ENCODE measurements at places on chromosomes 6 and 20. TPM values are rescaled to one million over a fixed set of nuclear protein-coding genes. Genes with fewer than 3 reads are reported as not detected.

DNA sequence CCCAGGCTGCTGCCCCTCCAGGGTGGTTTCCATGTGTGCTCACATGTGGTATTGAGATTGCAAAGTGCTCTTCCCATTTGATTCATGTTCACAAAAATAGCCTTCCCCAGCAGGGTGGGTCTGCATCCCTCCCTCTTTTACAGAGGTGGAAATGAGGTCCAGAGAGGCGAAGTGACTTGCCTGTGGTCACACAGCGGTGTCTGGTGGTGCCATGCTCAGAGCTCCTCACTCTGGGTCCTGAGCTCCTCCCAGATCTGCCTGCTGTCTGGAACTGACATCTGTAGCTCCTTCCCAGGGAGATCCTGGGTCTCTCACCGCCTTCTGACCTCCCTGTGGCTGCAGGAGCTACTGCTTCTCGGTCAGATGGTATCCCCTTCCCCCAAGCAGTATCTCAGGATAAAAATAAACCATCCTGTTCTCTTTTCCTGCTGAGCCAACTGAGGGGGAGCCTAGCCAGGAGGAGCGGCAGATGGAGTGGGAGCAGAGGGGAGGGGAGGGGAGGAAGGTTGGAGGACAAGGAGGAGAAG is 11.9 kb downstream of the CD40 start:
- peaks cover 4% of the 10 kb centered on the region for H3K4me1 ChIP-seq
- no peak overlapping the region for H3K27ac ChIP-seq
- peak; percentile 31 for DNase-seq
- H3K27me3 ChIP-seq: peaks cover 11% of the 10 kb centered on the region
- no peaks in the 10 kb centered on the region for H3K36me3 ChIP-seq
- H3K4me3 ChIP-seq: no peak overlapping the region

DNA sequence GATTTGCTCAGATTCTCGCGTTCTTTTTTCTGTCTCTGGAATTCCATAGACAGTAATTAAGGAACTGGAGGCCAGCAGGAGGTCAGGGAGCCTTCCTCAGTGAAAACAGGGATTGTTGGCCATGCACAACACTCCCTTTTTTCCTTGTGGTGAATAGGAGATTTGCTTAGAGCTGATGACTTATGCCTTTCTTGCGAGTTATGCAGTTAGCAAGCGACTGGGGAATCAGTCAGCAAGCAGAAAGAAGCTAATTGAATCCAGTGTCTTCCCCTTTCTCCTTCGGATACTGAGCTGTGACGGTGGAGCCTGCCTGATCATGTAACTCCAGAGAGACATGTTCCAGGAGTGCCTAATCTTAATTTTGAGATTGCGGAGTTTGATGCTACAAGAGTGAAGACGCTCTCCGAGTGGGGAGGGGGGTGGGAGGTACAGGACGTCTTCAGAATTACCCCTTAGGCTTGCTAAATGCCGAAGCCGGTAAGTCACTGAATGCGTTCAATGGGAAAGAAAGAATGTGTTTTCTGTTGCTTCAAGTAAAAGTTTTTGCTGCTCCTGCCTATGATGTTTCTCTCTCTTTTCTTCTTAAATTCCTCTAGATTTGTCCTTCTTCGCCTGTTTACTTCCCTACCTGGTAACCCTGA is 165.9 kb downstream of the SASH1 start:
- H3K27me3 ChIP-seq: no peaks in the 10 kb centered on the region
- H3K36me3 ChIP-seq: no peaks in the 10 kb centered on the region
- H3K4me3 ChIP-seq: no peak overlapping the region
- peak; percentile 51 for DNase-seq

DNA sequence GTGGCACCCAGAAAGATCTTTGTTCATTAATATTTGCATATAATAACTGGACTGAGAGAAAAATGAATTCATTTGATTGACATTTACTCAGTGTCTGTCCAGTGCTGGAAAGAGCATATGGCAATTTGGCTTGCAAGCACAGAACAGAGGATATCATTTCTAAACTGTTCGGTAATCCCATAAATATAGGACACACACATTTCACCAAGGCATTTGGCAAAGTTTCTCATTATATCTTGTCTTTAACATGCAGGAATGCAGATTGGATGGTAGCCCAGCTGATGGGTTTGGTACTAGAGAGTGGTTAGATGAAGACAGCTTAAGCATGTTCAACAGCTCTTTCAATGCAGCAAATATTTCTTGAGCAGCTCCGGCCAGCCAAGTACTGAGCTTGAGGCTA is 259.2 kb downstream of the PRKN start:
- no peak overlapping the region for H3K27ac ChIP-seq
- no peak overlapping the region for H3K4me3 ChIP-seq
- DNase-seq: no peak
- H3K4me1 ChIP-seq: no peaks in the 10 kb centered on the region
- H3K36me3 ChIP-seq: no peaks in the 10 kb centered on the region

- H3K27me3 ChIP-seq: no peaks in the 10 kb centered on the region
- no peak for DNase-seq
- no peaks in the 10 kb centered on the region for H3K36me3 ChIP-seq
- no peaks in the 10 kb centered on the region for H3K4me1 ChIP-seq
Observed at GRCh38 chr20:32070690-32071213, 18.7 kb downstream of the HCK start.

GRCh38 chr20:50277064-50277415 is 86.4 kb downstream of the CEBPB start:
- no peaks in the 10 kb centered on the region for H3K27me3 ChIP-seq
- no peak overlapping the region for H3K27ac ChIP-seq
- DNase-seq: no peak
- H3K4me3 ChIP-seq: no peak overlapping the region
- H3K36me3 ChIP-seq: no peaks in the 10 kb centered on the region

GRCh38 chr6:14676064-14676463 is 558.5 kb downstream of the CD83 start:
- no peaks in the 10 kb centered on the region for H3K36me3 ChIP-seq
- DNase-seq: no peak
- no peaks in the 10 kb centered on the region for H3K27me3 ChIP-seq
- H3K4me3 ChIP-seq: no peak overlapping the region
- H3K27ac ChIP-seq: no peak overlapping the region

DNA sequence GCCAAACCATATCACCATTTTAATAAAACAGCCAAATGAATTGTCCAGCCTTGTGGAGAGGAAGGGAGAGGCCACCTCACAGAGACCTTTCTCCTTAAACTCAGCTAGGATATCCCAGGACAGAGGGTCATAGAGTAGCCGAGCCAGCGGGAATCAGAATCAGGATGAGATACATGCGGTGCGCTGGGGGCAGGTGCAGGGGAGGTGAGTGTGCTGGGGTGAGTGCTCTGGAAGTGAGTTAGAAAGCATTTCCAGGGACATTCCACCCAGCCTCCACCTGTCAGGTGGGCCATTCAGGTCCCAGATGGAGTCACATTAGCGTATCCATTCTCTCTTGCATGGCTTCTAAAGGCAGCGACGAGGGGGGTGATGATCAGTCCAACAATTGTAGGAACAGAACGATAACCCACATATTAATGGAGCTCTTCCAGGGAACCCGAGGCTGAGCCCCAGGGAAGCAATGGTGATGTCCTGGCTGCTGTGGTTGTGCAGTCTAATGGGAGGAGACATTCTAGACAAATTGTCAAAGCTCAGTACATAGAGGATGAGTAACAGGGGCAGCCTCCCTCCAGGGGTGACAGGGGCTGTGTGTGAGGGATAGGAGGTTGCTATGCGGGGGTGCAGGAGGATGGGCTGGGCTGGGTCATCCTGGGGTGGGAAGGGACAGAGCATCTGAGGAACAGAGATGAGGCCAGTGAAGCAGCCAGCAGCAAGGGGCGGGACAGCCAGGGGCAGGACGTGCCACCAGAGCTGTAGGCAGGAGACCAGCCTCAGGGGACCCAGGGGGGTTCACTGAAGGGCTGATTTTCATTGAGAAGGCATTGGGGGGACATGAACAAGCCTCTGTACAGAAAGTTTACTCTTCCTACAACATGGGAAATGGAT is 88.7 kb upstream of the FRMD1 start:
- H3K36me3 ChIP-seq: no peaks in the 10 kb centered on the region
- H3K4me3 ChIP-seq: no peak overlapping the region
- H3K27ac ChIP-seq: no peak overlapping the region
- H3K4me1 ChIP-seq: peaks cover 8% of the 10 kb centered on the region
- no peaks in the 10 kb centered on the region for H3K27me3 ChIP-seq

DNA sequence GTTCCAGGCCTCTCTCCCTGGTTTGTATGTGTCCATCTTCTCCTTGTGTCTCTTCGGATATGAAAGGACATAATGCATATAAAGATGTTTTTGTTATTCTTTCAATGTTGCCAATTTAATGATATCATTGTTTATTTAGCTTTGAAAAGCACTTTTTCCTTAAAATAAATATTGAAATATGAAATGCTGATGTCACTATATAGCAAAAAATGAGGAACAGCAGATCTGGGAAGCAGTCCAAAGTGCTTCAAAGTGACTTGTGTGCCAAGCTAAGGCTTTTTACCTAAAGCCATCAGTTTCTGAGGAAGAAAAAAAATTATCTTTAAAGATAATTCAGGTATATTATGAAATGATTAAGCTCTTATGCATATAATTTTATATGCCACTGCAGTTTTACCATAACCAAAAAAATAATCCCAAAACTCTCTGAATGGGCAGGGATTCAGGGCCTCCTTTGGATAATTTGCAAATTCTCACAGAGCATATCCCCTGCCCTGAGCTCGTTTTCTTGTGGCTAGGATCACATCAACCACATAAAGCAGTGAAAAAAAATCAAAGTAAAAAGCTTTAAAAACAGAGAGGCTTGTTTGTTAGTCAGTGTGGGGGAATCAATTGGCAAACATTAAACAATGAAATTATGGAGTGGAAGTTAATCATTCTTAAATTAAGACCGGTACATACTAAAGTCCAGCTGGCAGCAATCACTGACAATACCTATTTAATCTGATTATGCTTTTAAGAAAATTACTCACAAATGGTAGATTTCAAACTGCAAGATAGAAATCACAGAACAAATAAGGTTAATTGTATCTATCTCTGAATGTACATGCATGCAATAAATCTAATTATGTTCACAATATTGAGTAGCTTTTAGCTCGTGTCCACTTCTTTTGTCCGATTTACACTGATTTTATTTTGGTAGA is 1027.9 kb upstream of the ADGRB3 start:
- no peaks in the 10 kb centered on the region for H3K27me3 ChIP-seq
- no peak overlapping the region for H3K4me3 ChIP-seq
- H3K36me3 ChIP-seq: no peaks in the 10 kb centered on the region
- DNase-seq: no peak

DNA sequence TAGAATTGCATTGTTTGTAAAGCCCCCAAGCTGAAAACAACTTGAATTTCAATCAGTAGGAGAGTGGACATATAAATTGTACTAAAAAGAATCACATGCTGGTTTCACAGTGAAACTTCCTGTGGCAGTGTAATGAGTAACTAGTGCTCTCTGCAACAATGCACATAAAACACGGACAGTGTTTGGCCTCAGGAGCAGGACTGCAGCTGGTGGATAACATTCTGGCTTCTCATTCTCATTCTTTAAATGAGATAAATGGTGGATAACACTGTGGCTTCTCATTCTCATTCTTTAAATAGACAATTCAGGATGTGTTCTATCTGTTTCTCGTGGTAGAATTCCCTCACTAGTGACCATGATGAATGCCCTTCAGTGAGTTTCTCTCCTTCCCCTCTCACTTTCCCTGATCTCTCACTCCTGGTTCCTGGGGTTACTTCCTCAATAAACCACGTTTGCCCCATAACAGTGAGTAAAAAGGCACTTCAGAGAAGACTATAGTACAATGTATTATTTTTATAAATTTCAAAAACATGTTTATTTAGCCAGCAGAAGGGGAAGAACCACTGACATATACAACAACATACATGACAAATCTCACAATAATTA is 59.9 kb downstream of the SLC22A2 start:
- H3K4me1 ChIP-seq: no peaks in the 10 kb centered on the region
- no peaks in the 10 kb centered on the region for H3K27me3 ChIP-seq
- H3K36me3 ChIP-seq: no peaks in the 10 kb centered on the region
- DNase-seq: no peak
- no peak overlapping the region for H3K27ac ChIP-seq

DNA sequence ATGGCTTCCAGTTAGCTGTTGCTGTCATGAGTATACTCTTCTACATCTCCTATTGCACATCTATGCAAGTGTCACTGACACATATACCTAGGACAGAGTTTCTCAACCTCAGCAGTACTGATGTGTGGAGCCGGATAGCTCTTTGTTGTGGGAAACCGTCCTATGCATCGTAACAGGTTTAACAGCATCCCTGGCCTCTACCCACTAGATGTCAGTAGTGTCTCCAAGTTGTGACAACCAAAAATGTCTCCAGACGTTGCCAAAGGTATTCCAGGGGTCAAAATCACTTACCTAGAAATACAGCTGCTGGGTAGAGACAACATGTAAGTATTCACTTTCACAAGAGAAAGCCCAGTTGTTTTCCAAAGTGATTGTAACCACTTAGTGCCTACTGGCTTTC is 637.6 kb downstream of the RNF144B start:
- peak; percentile 88 for DNase-seq
- no peaks in the 10 kb centered on the region for H3K4me1 ChIP-seq
- no peaks in the 10 kb centered on the region for H3K36me3 ChIP-seq

- H3K4me1 ChIP-seq: peaks cover 21% of the 10 kb centered on the region
- no peaks in the 10 kb centered on the region for H3K27me3 ChIP-seq
- H3K27ac ChIP-seq: no peak overlapping the region
- H3K36me3 ChIP-seq: no peaks in the 10 kb centered on the region
- DNase-seq: no peak
Observed at GRCh38 chr6:73712535-73713173, 16.7 kb downstream of the CD109 start.

GRCh38 chr20:48335308-48336050 is 492.3 kb downstream of the PREX1 start:
- H3K4me1 ChIP-seq: peaks cover 14% of the 10 kb centered on the region
- H3K27me3 ChIP-seq: no peaks in the 10 kb centered on the region
- H3K4me3 ChIP-seq: no peak overlapping the region
- no peak overlapping the region for H3K27ac ChIP-seq
- no peaks in the 10 kb centered on the region for H3K36me3 ChIP-seq

GRCh38 chr6:100266494-100267401 is 198.0 kb downstream of the SIM1 start:
- H3K27me3 ChIP-seq: no peaks in the 10 kb centered on the region
- DNase-seq: peak; percentile 16
- H3K4me1 ChIP-seq: peaks cover 35% of the 10 kb centered on the region
- H3K27ac ChIP-seq: no peak overlapping the region
- no peaks in the 10 kb centered on the region for H3K36me3 ChIP-seq

The ROS1 gene
- not detected for total RNA-seq

The FOXA2 gene
- total RNA-seq: not detected

The RCAN2 gene
- 6.3 TPM for total RNA-seq

The TTK gene
- 79.6 TPM for total RNA-seq

Measured in GM23338 (cell line).